ENCODE measurements at places on chromosomes 12 and 14.

- no peak overlapping the region for H3K4me3 ChIP-seq
- no peak overlapping the region for H3K27ac ChIP-seq
- H3K27me3 ChIP-seq, result peaks cover 34% of the 10 kb centered on the region
- peaks cover 13% of the 10 kb centered on the region for H3K4me1 ChIP-seq
Observed at GRCh38 chr12:52256584-52256935, 17.9 kb upstream of the KRT86 start.

GRCh38 chr12:131783915-131784541, 44.2 kb upstream of the MMP17 start:
- DNase-seq, result peak; percentile 84
- H3K27me3 ChIP-seq, result no peaks in the 10 kb centered on the region
- H3K36me3 ChIP-seq, result peaks cover 20% of the 10 kb centered on the region
- peak overlapping the region; percentile 38 for H3K4me3 ChIP-seq
- peaks cover 34% of the 10 kb centered on the region for H3K4me1 ChIP-seq

DNA sequence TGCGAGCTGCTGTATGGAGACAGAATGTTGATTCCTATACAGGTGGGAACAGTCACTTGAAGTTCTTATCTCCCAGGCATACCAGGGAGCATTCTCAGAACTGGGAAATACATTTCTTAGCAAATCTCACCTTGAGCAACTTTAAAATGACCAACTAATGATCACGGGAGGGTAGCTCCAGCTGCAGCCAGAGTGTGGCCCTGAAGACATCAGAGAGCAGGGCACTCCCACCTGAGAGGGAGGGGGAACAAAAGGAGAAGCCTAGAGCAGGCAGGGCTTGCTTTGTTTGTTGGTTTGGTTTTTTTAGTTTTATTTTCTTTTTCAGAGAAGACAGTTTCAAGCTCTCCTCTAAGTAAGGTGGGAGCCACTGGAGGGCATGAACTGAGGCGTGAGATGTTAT, 101.1 kb downstream of the OTX2 start:
- H3K27ac ChIP-seq, result no peak overlapping the region
- DNase-seq, result no peak
- no peaks in the 10 kb centered on the region for H3K36me3 ChIP-seq
- H3K4me1 ChIP-seq, result no peaks in the 10 kb centered on the region

- no peaks in the 10 kb centered on the region for H3K27me3 ChIP-seq
- DNase-seq, result no peak
- H3K36me3 ChIP-seq, result no peaks in the 10 kb centered on the region
Observed at GRCh38 chr14:61342486-61342885, 21.1 kb downstream of the PRKCH start.

- H3K27ac ChIP-seq, result no peak overlapping the region
- H3K4me3 ChIP-seq, result no peak overlapping the region
- H3K36me3 ChIP-seq, result no peaks in the 10 kb centered on the region
- H3K4me1 ChIP-seq, result peaks cover 6% of the 10 kb centered on the region
- peaks cover 2% of the 10 kb centered on the region for H3K27me3 ChIP-seq
- peak; percentile 35 for DNase-seq
Observed at GRCh38 chr14:74973003-74973653, 17.7 kb upstream of the PGF start.

DNA sequence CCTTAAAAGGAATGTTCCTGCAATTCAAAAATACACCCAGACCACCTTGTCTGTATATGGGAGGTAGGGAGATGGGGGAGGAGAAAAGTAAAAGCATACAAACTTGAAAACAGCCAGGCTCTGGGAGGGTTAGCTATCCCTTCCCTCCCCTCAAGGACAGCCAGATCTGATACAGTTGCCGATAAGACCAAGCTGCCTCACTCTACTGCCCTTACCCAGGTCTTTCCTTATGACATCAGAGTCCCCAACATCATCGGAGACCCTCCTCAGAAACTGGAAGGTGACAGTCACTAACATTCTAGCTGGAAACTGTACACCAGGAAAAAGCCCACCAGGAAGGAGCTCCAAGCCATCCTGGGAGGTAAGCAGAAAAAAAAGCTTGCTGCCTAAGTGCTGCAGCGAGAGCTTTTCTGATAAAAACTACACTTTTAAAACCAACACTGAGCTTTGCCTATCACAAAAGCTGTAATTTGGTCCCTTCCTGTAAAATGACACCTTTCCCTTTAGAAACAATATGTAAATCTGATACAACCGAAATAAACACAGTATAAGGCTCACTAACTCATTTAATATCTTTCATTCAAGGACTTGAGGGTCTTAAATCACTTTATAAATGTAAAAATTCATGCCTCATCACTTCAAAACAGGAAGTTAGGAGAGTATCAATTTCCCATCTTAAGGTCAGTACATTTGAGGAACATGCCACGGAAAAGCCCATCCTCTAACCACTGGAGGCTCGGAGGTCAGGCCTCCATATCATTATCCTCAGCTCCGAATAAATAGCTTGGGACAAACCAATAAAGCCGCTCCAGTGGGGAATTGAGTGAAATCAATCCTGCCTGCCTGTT, 20.4 kb upstream of the PLEKHH1 start:
- no peaks in the 10 kb centered on the region for H3K36me3 ChIP-seq
- no peaks in the 10 kb centered on the region for H3K4me1 ChIP-seq
- peaks cover 27% of the 10 kb centered on the region for H3K27me3 ChIP-seq
- no peak for DNase-seq
- no peak overlapping the region for H3K27ac ChIP-seq
- H3K4me3 ChIP-seq, result no peak overlapping the region

- no peak overlapping the region for H3K27ac ChIP-seq
- no peak overlapping the region for H3K4me3 ChIP-seq
- no peaks in the 10 kb centered on the region for H3K27me3 ChIP-seq
- no peaks in the 10 kb centered on the region for H3K36me3 ChIP-seq
- DNase-seq, result no peak
Observed at GRCh38 chr14:92466059-92466458, 47.5 kb upstream of the RIN3 start.

DNA sequence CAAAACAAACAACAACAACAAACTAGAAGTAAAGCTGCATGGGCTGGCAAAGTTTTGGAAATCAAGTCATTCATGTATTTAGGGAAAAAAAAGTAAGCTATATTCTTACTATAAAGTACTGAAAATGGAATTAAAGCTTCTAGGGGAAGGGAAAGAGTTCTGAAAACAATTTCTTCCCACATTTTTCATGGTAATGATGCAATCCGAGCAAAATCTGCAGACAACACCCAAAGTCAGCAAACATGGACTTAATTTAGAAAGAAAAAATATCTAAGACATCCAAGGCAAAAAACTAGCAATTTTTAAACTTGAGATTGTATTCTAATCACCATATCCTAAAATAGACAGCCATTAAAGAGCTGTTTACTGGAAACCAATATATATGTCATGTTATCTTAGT, 86.3 kb downstream of the LRP6 start:
- peaks cover 19% of the 10 kb centered on the region for H3K4me1 ChIP-seq
- no peaks in the 10 kb centered on the region for H3K27me3 ChIP-seq
- no peak overlapping the region for H3K27ac ChIP-seq
- peaks cover 4% of the 10 kb centered on the region for H3K36me3 ChIP-seq
- no peak for DNase-seq

- no peaks in the 10 kb centered on the region for H3K4me1 ChIP-seq
- H3K36me3 ChIP-seq, result no peaks in the 10 kb centered on the region
- H3K27me3 ChIP-seq, result no peaks in the 10 kb centered on the region
- no peak overlapping the region for H3K27ac ChIP-seq
- no peak overlapping the region for H3K4me3 ChIP-seq
Observed at GRCh38 chr12:72035625-72036024, 97.0 kb downstream of the TPH2 start.

- peaks cover 6% of the 10 kb centered on the region for H3K4me1 ChIP-seq
- no peaks in the 10 kb centered on the region for H3K36me3 ChIP-seq
- no peak overlapping the region for H3K27ac ChIP-seq
- no peak for DNase-seq
- H3K4me3 ChIP-seq, result no peak overlapping the region
Observed at GRCh38 chr14:61323970-61324369, 2.6 kb downstream of the PRKCH start.

GRCh38 chr12:19893514-19893913, 454.2 kb downstream of the AEBP2 start:
- H3K4me3 ChIP-seq, result no peak overlapping the region
- no peaks in the 10 kb centered on the region for H3K4me1 ChIP-seq
- peak; percentile 48 for DNase-seq
- no peaks in the 10 kb centered on the region for H3K27me3 ChIP-seq
- H3K27ac ChIP-seq, result no peak overlapping the region
- H3K36me3 ChIP-seq, result no peaks in the 10 kb centered on the region

DNA sequence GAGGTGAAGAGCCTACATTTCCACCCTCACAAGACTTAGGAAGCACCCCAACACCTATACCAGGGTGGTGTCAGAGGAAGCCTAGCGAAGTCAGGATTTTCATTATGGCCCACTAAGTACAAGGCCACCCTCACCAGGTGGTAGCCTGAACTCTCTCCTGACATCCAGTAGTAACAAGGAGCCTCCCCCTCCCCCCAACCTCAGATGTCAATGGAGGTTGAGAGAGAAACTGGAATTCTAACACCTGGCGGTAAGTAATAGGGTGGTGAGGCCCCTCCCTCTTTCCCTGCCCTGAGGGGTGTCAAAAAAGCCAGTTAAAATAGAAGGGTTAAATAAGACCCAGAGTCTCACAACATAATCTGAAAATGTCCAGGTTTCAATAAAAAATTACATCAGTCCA, 37.6 kb downstream of the SINHCAF start:
- DNase-seq, result no peak
- no peak overlapping the region for H3K4me3 ChIP-seq
- H3K4me1 ChIP-seq, result no peaks in the 10 kb centered on the region
- no peak overlapping the region for H3K27ac ChIP-seq

DNA sequence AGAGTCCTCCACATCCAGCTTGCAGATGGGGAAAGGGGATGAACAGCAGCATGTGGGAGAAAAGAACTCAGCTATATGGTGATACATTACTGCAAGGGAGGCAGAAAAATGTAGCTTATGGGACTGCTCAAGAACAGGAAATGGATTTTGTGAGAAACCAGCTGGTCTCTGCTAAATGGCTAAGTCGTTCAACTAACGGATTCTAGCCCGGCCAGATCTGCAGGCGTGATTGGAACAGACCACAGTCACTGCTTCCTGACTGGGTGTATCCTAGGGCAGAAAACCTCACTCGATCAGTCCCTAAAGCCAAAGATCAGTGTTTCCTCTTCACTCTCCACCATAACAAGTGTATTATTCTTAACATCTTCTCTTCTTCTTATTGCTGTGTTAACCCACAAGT, 8.1 kb upstream of the PTGDR start:
- no peaks in the 10 kb centered on the region for H3K4me1 ChIP-seq
- H3K27ac ChIP-seq, result no peak overlapping the region
- DNase-seq, result no peak
- H3K4me3 ChIP-seq, result no peak overlapping the region
- no peaks in the 10 kb centered on the region for H3K36me3 ChIP-seq

DNA sequence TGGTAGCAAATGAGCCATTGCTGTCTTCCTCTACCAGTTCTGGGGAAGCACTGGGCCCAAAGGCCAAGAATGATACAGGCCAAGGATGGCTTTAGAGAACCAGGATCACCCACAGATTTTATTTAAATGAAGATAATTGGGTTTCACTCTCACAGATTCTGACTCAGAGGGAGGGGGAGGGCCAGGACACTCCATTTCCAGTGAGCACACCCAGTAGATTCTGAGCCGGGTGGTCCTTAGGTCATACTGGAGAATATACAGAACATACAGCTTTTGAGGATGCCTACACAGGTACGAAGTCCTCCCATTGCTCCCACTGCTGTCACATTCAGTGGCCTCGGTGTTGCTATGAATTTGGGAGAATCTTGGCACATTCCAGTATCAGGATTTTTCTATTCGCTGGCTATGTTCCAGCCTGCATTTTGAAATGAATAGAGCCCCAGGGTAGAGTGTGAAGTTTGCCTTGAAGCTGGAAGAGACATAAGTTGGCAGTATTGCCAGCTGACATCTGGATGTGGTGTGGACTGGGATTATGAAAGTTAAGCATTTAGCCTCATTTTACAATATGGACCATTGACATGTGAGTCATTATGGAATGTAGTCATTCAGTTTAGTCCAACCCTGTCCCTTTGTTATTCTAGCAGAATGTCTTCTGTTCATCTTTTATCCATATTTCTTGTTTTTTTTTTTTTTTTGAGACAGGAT, 45.8 kb upstream of the POC1B start:
- H3K27ac ChIP-seq, result no peak overlapping the region
- peak; percentile 22 for DNase-seq
- H3K36me3 ChIP-seq, result no peaks in the 10 kb centered on the region
- H3K4me1 ChIP-seq, result peaks cover 10% of the 10 kb centered on the region
- no peak overlapping the region for H3K4me3 ChIP-seq

DNA sequence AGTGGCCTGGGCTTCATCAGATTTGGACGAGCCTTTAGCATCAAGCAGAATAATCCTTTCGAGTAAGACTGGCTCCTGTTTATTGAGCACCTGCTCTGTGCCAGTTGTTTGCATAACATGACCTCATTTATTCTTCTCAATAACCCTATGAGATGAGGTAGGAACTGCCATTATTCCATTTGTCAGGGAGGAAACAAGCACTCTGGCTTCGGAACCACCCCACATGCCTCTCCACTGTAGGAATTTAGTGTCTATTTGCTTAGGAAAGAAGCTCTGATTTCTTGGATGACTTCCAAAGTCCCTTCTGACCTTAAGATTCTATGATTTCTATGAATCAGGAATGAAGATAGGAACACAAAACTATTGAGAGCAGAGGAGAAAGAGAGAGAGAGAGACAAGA, 11.0 kb downstream of the SAMD4A start:
- H3K27ac ChIP-seq, result no peak overlapping the region
- peaks cover 15% of the 10 kb centered on the region for H3K36me3 ChIP-seq
- peaks cover 4% of the 10 kb centered on the region for H3K4me1 ChIP-seq

DNA sequence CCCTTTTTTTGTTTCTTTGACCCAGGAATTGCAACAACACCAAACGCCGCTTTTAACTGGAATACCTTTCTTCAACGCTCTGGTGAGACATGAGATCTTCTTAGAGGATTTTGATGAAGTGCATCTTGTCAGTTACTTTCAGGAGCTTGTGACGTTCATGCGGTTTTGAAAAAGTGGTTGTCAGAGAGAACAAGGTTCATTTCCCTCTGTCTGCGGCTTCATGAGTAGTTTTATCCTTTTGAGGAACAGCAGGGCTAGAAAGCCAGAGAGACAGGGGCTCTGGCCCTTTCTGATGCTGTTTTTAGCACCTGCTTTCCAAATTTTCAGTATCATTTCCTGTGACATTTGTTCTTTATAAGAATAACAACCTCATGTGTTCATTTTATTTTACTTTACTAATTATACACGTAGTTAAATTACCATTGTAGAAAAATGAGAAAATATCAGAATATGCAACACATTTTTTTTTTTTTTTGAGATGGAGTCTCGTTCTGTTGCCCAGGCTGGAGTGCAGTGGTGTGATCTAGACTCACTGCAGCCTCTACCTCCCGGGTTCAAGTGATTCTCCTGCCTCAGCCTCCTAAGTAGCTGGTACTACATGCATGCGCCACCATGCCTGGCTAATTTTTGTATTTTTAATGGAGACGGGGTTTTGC, 61.8 kb downstream of the GLT1D1 start:
- no peak for DNase-seq
- H3K36me3 ChIP-seq, result no peaks in the 10 kb centered on the region
- H3K4me1 ChIP-seq, result no peaks in the 10 kb centered on the region

GRCh38 chr12:1761857-1762256, 58.5 kb upstream of the LRTM2 start:
- no peaks in the 10 kb centered on the region for H3K27me3 ChIP-seq
- no peaks in the 10 kb centered on the region for H3K36me3 ChIP-seq
- no peak for DNase-seq
- H3K4me3 ChIP-seq, result no peak overlapping the region

- DNase-seq, result no peak
- no peaks in the 10 kb centered on the region for H3K36me3 ChIP-seq
- H3K4me3 ChIP-seq, result no peak overlapping the region
- H3K27ac ChIP-seq, result no peak overlapping the region
Observed at GRCh38 chr12:56948881-56949280, 8.5 kb downstream of the RDH16 start.
